NCI-H1417 treated with DMSO at 0.1 percent for 48 hours (cell line): ENCODE measurements at places on chromosomes 13 and 19.

GRCh38 chr19:3669082-3669946 lies 31.0 kb downstream of the PIP5K1C start:
- DNase-seq = no peak

GRCh38 chr13:111066544-111066943 lies 48.6 kb upstream of the ARHGEF7 start:
- DNase-seq = no peak

GRCh38 chr13:83085186-83085900 lies 796.9 kb downstream of the SLITRK1 start:
- DNase-seq = no peak

DNA sequence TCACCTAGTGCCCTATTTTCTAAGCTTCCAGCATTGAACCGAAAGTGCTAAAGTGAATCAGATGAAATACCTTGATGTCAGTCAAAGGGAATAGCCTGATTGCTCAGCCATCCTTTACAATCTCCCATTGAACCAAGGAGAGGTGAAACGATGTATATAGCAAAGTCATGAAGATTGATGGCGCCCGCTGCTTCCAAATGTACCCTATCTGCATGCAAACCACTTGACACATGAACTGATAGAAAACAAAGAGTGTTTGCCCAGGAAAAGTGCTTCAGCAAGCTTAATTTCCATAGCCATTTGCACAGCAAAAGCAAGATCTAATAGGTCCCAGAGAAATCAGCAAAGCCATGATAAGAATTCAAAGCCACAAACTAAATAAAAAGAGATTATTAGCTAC lies 624.9 kb upstream of the PCDH9 start:
- no peak for DNase-seq

DNA sequence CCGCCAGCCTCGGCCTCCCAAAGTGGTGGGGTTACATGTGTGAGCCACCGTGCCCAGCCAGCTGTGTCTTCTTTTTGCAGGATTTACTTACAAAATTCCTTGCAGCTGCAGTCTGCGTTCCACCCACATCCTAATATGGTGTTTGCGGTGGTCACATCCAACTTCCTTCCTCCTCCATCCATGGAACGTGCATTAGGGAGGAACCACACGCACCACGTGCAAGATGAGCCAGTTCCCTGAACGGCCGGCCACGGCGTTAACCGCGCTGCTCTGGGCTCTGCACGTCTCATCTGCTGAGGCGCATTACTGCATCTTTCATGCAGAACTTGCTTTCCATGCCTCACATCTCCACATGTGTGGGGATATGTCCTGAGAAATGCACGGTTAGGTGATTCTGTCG lies 13.0 kb upstream of the SIGLEC11 start:
- no peak for DNase-seq

DNA sequence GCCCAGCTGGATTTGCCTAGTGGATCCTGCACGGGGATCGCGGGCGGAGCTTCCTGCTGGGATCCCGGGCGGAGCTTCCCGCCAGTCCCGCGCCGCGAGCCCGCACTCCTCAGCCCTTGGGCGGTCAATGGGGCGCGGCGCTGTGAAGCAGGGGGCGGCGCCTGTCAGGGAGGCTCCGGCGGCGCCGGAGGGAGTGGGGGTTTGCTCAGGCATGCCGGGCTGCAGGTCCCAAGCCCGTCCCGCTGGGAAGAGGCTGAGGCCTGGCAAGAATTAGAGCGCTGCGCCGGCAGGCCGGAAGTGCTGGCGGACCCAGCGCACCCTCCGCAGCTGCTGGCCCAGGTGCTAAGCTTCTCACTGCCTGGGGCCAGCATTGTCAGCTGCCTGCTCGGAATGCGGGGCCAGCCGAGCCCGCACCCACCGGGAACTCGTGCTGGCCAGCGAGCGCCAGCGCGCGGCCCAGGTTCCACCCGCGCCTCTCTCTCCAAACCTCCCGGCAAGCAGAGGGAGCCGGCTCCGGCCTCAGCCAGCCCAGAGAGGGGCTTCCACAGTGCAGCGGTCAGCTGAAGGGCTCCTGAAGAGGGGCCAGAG lies 119.6 kb downstream of the PRR20E start:
- no peak for DNase-seq

DNA sequence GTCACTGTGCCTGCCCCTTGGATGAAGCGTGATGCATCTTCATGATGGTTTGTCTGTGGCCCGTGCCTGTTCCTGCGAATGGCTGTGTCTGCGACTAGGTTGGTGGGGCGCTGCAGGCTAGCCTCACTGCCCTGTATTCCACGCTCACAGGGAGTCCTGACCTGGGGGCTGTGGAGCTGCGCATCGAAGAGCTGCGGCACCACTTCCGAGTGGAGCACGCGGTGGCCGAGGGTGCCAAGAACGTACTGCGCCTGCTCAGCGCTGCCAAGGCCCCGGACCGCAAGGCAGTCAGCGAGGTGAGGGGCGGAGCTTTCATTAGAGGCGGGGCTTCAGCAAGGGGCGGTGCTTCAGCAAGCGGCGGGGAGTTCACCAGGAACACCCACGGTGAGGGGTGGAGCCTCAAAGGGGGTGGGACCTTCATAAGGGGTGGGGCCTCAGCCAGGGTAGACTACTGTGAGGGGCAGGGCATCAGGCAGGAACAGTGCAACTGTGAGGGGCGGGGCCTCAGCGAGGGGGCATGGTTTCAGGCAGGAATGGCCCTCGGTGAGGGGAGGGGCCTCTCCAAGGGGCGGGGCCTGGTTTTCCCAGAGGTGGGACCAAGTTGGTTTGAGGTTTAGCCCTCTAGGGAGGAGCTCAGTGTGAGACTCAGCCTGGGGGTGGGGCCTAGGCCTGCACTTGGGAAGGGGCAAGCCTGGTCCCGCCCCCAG lies 17.2 kb downstream of the PKN1 start:
- DNase-seq = no peak

DNA sequence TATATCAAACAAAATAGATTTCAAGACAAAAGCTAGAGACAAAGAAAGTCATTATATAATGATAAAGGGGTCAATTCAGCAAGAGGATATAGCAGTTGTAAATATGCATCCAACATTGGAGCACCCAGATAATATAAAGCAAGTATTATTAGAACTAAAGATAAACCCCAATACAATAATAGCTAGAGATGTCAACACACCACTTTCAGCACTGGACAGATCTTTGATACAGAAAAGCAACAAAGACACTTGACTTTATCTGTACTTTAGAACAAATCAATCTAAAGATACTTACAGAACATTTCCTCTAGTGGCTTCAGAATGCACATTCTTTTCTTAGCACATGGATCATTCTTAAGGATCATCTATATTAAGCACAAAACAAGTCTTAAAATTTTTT lies 59.1 kb upstream of the TEX29 start:
- DNase-seq = no peak

- DNase-seq = no peak
Measured at GRCh38 chr13:113121183-113121927, 1.2 kb upstream of the F10 start.

- DNase-seq = no peak
Measured at GRCh38 chr13:86087244-86087643, 288.0 kb upstream of the SLITRK6 start.

DNA sequence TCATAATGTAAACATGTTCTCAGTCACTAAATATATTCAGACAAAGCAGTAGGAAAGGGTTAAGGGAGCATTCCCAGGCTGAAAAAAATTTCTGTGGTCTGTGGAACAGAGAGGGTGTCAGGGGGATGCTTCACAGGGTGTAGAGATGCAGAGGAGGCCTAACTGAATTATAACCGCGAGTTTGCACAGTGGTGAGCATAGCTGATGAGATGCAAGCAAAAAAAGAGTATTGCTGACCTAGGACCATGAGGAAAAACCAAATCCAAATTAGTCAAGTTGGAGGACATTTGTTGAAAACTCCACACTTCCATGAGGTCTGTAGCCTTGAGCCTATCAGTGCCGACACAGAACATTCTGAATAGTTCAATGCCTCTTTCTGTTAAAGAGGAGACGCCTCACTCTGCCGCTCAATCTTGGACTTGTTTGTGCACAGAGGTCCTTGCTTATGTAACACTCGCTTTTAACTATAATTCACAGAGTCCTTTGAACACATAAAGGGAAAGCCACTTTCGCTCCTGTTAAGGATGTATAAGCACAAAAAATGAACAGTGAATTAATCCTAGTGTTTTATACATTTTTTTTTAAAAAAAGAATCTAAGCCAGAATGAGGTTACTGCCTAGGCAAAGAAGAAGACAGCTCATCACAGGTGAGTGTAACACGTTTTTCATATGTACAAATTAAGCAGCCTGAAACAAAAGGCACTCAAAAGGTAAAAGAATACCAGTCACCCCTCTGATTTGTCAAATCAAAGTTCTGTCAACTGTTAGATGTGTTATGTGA lies 25.8 kb upstream of the INTS6 start:
- DNase-seq = no peak

GRCh38 chr13:94173312-94173854 lies 306.1 kb downstream of the DCT start:
- no peak for DNase-seq

DNA sequence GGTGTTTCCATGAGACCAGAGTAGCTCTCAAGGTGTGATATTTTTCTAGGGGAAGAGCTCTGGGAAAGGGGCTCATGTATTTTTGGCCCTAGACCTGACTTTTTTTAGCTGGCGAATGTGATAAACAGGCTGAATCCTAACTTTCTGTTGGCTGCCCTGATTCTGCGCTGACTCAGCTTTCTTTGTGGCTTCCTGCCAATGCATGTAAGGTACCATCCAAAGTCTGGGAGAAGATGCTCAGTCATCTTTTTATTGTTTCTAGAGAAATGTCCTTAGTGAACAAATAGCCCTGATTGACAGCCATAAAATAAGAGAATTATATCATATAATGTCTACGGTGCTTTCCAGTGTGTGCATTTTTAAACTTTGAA lies 113.6 kb upstream of the MBNL2 start:
- DNase-seq = no peak

GRCh38 chr19:10977742-10978092 lies 16.9 kb downstream of the SMARCA4 start:
- DNase-seq = no peak

DNA sequence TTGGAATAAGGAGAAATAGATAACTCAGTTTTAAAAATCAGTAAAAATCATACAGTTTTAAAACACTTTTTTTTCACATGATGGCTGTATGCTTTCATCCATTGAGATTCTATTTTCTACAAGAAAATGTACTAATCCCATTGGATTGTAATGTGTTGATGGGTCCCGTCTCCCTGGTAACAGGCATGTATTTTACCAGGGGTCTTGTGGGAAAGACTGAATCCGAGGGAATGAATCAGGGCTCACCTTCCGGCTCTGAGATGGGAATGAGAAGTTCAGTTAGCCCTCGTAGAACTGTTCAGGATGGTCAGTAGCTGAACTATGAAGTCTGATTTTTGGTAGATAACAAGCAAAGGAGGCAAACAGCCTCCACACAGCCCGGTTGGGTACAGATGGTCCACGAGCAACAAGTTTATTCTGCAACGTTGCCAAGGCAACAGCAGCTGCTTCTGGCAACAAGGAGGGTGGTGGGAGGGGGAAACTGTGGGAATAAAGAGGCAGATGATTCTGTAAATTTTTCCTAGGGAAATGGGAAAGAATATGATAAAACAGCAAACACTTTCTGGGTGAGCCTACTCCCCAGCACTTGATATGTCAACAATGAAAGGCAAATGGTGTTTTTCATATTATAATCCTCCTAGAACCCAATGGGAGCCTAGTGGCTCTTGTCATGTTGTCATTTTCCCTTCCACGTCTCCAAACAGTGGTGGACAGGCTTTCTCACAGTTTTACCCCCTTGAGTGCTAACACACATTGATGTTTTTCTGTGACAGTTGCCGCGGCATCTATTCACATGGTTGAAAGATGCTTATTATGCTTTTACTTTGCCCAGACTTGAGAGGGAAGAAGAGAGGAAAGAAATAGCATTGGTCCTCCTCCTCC lies 12.4 kb upstream of the SIAH3 start:
- no peak for DNase-seq

GRCh38 chr13:78192716-78193115 lies 274.1 kb upstream of the EDNRB start:
- no peak for DNase-seq

DNA sequence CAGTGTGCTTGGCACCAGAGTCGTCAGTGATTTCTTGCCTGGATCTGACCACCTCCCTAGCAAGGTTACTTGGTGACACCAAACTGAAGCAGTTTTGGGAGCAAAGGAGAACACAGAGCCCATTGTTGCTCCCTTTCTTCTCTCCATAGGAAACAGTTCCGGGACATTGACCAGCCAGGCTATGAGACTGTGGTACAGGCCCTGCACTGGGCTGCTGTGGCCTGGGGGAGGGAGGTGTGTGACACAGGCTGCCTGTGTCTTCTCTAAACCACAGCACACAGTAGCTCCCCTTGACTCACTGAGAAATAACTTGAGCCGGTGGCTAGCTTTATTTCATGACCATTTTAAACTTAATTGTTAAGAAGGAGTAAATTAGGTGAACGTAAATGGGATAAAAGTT lies 214.8 kb upstream of the UBL3 start:
- DNase-seq = no peak

DNA sequence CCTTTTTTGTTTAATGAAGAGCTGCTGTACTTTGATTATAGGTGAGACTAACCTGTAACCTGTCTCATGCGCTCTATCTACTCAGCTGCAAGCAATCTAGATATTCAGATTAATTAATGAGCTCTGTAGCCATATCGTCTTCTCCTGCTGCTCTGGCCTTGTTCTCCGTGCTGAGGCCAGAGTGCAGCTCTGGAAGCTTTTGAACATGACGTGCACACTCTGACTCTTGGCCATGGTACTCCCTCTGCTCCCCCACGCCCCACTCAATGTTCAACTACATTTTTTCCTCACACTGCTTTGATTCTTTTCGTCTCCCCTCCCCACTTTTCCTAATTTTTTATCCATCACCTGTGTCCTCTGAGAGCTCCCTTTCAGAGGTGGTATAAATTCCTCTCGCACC lies 751.8 kb downstream of the FGF9 start:
- DNase-seq = no peak

GRCh38 chr19:57239982-57240310 lies 486 bp upstream of the ZNF805 start:
- no peak for DNase-seq

GRCh38 chr13:71962735-71963134 lies 95.7 kb upstream of the DACH1 start:
- DNase-seq = no peak

DNA sequence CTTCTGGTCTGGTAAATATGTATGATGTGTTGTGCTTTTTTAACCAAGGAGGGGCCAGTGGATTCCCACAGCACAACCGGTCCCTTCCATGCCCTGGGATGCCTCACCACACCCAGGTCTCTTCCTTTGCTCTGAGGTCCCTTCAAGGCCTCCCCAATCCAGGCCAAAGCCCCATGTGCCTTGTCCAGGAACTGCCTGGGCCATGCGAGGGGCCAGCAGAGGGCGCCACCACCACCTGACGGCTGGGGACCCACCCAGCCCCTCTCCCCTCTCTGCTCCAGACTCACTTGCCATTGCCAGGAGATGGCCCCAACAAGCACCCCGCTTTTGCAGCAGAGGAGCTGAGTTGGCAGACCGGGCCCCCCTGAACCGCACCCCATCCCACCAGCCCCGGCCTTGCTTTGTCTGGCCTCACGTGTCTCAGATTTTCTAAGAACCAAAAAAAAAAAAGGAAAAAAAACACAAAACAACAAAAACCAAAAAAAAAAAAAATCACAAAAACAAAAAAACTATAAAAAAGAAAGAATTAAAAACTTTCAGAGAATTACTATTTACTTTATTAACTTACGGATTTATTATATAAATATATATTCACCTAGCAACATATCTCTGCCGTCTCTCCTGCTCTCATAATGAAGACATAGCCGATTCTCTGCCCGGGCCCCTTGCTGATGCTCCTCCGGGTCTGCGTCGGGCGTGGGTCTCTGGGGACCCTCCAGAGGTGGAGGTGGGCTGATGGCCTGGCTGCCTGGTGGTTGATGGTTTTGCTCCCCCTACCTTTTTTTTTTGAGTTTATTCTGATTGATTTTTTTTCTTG lies 14.4 kb downstream of the CAPN12 start:
- no peak for DNase-seq
